ENCODE measurements at places on chromosomes 11 and 22. TPM values are rescaled to one million over a fixed set of nuclear protein-coding genes. Genes with fewer than 3 reads are reported as not detected.

MGAT3 gene
- 26.6 TPM for total RNA-seq

FOSL1 gene
- not detected for total RNA-seq

MRGPRE gene
- not detected for total RNA-seq

OR52I1 gene
- total RNA-seq, result not detected

PANX2 gene
- total RNA-seq, result 4.7 TPM

MMP12 gene
- not detected for total RNA-seq
